ENCODE measurements at places on chromosomes 4 and X.

GRCh38 chr4:84804136-84804535, 162.4 kb downstream of the WDFY3 start:
- peak; percentile 27 for DNase-seq

- no peak for DNase-seq
Observed at GRCh38 chr4:139368998-139369397, 66.7 kb upstream of the NDUFC1 start.

DNA sequence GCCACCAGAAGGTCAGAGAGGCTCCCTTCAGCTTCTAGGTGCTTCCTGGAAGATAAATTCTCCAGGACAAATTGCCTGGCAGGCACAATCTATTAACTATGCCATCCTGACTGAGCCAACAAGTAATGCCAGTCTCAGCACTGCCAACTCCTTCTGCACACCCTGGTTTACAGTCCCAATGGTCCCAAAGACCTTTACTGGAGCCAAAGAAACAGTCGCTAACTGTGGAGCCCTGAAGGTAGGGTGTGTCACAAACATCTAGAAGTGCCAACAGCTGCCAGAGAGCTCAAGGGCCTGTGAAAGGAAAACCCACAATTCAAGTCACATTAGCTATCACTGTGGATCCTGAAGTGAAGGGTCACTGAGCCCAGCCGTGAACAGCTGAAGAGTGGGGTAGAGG, 34.9 kb upstream of the CITED1 start:
- no peak for DNase-seq

GRCh38 chrX:130775849-130776248, 127.2 kb downstream of the ENOX2 start:
- no peak for DNase-seq

DNA sequence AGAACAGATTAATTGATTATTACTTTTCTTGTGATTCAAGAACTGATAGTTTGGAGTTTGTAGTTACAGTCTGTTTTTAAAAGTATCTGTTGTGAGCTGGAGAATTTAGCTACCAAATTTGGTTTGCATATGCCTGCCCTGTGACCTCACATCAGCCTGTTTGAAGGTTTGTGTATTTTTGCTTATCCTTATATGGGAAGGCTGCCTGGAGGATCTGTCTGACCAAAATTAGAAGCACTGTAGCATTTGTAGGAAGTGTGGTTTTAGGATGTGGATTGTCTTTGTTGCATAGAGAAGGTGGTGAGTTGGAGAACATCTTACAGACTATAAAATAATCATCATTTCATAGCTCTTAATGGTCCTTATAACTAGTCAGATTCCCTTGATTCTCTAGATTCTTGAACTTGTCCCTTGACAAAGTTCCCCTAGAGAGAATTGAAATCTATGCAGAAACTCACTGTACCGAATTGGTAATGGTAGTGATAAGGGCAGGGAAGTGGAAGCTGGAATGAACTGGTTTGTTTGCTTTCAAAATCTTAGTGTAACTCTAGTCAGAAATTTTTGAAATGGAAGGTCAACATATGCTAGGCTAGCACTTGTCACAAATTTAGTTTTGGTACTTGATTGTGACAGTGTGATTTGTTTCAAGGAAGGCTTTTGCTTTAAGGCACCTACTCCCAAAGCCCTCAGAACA, 57.3 kb downstream of the SH3BGRL start:
- no peak for DNase-seq

DNA sequence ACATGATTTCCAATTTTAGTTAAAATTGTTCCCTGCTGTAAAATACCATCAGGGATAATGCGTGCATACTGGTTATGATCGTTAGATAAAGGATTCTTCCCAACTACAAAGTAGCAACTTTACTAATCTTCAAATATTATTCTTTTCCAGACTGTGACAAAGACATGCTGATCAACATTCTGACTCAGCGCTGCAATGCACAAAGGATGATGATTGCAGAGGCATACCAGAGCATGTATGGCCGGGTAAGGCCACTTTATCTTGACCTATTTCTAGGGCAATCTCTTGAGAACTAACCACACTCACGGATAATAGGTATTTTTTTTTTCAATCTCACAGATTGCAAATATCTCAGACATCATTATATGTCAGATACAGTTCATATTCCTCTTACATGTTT, 47.0 kb downstream of the ANXA10 start:
- no peak for DNase-seq

DNA sequence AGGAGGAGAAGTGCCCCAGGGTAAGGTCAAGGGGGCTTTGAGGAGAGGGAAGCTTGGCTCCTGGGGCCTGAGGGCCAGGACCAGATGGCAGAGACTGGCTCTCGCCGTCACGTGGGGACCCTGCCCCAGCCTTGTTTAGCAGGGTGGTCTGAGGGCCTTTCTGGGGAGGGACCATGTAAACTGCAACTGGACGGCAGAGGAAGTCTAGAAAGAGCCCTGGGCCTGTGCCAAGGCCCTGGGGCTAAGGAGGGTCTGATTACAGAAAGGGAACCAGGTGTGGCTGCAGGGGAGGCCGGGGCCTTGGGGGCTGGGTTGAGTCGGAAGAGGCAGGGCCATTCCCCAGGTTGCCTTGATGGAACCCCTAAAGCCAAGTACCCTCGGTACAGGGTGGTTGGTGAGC, 1.8 kb upstream of the HGFAC start:
- no peak for DNase-seq

GRCh38 chr4:77800483-77801259, 18.5 kb downstream of the CNOT6L start:
- no peak for DNase-seq

GRCh38 chr4:152050106-152050505, 289.3 kb upstream of the GATB start:
- DNase-seq = no peak

DNA sequence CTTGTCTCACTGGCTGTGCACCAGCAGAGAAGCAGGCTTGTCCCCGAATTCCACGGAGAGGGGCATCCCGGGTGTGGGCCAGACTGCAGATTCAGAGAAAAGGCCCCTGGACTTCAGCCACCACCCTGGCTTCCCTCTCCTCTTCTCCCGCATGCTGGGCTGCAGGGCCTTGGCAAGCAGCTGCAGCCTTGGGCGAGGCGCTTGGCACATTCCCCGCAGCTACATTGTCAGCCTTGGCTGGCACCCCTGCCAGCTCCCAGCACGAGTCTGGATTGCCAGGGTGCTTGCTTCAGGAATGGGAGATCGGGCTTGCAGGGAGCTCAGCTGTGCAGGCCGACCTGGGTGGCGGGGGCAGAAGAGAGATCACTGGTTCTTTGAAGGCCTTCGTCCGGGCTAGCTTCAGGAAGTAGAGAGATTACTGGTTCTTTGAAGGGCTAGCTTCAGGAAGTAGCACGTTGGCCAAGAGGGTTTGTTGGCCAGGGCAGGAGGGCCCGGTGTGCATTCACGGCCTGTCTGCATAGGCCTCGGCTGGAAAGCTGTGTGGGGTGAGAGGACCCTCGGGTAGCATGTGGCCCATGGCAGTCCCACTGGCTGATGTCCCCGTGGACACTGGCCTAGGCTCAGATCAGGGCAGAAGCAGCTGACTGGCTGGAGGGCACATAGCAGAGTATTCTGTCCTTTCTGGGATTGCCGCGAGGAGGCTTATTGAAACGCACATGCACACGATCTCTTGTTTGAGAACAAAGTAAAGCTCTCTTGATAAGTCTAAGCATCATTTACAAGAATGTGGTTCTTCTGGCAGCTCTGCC, 2.7 kb downstream of the ABCD1 start:
- no peak for DNase-seq

GRCh38 chr4:77959566-77960338, 97.1 kb downstream of the MRPL1 start:
- DNase-seq = no peak

DNA sequence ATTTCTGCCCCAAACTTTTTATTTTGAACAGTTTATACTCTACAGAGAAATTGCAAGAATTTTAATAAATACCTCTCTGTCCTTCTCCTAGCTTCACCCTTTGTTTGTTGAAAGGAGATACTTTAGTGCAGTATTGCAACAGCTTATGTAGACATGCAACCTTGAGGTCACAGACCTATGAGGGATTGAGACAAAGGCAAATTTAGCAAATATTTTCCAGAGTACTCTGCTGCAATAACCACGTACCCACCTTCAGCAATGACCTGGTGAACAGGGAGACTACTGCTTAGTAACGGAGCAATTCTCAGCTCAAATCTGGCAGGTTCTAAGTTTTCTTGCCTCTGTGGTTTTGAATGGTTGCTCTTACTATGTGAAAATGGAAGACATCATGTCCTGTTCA, 13.2 kb downstream of the FGA start:
- DNase-seq = no peak

- DNase-seq = no peak
Observed at GRCh38 chrX:110006821-110007375, 4.0 kb downstream of the TMEM164 start.

- DNase-seq = no peak
Observed at GRCh38 chrX:117096528-117096927, 633.8 kb upstream of the CT83 start.

- no peak for DNase-seq
Observed at GRCh38 chr4:150572704-150573504, 9.0 kb upstream of the MAB21L2 start.

DNA sequence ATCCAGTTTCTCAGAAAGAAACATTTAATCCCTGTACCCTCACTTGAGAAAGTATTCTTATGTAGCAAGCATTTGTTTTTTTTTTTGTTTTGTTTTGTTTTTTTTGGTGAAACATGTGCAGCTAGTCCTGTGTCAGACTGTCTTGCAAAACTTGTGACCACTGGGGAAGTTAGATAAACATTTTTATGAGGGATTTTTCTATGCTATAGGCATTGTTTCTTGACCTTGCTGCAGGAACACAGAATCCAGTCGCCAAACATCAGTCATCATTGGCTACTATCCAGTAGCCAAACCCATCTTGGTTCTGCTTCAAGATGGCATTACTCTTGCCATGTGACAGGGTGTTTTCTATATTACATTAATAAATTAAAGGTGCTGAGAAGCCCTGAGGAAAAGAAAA, 7.7 kb upstream of the MAPK10 start:
- no peak for DNase-seq

DNA sequence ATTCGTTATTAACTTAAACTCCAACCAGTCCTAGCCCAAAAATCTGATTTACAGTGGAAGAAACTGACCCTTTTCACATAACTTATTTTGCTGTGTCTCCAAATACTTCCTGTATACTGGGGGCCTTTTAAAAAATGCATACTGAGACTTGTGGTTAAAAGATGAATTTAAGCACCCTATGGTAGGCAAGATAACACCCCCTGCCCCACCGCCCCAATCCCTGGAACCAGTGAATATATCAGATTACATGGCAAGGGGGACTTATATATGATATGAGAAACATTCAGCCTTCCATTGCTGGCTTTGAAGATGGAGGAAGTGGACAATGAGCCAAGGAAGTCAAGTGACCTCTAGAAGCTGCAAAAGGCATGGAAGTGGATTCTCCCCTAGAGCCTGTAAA, 3.1 kb upstream of the CLCN3 start:
- DNase-seq = no peak

DNA sequence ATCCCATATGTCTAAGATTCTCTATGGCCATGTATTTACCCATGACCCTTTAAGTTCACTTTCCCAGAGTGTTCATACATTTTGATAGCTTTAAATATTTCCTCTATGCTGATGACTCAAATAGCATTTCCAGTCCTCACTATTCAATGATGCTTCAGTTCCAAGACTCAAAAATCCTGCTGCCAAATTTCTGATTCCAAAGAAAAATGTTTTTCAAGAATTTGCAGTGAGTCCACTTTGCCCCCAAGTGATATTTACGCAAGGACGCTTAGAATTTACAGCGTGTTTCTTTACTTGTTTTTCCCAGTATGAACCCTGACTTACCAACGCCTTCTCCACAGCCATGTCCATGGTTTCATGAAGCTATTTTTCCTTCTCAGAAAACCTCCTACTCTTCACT, 127.9 kb upstream of the PCDH18 start:
- DNase-seq = no peak

- no peak for DNase-seq
Observed at GRCh38 chrX:29281078-29281742, 694.0 kb downstream of the IL1RAPL1 start.

GRCh38 chrX:2955281-2955680, 26.1 kb upstream of the ARSD start:
- DNase-seq = no peak

Measured in cerebellar nuclear complex (tissue), 1 donor.